ENCODE measurements at places on chromosomes 12 and 14. TPM values are rescaled to one million over a fixed set of nuclear protein-coding genes. Genes with fewer than 3 reads are reported as not detected.

ASPG gene
- 0.19 TPM for total RNA-seq

UNC79 gene
- total RNA-seq, result 1.2 TPM

FSCB gene
- not detected for total RNA-seq

IL31 gene
- not detected for total RNA-seq

ADCY4 gene
- 4.9 TPM for total RNA-seq

DNA sequence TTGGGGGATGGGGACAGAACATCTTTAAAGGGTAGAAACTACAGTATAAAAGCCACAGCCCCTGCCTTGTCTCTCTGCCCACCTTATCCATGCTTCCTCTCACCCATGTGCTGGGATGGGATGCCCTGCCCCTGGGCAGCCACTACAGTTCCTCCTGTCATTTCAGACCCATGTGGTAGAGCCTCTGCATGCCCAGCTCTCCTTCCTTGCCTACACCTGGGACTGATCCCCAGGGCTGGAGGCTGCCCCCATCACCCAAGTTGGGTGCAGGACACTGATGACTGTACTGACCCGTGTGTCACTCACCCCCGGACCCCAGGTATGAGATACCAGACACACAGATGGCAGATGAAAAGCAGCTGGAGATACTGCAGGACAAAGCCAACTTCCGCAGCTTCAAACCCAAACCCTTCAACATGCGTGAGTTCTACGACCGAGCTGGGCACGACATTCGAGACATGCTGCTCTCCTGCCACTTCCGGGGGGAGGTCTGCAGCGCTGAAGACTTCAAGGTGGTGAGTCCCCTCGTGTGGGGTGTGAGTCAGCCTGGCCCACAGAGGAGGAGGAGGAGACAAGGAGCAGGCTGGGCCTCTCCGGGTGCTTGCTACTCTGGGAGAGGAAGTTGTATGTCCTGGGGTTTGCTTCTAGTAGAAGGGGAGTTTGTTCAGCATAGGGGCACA lies 2.2 kb downstream of the ASIC1 start:
- no peak overlapping the region for H3K4me3 ChIP-seq
- H3K27me3 ChIP-seq, result no peaks in the 10 kb centered on the region
- no peak overlapping the region for H3K27ac ChIP-seq
- H3K4me1 ChIP-seq, result no peaks in the 10 kb centered on the region
- DNase-seq, result no peak
- no peaks in the 10 kb centered on the region for H3K36me3 ChIP-seq

All from pancreas (tissue), 10 donors.